PC-9 (cell line): ENCODE measurements at places on chromosomes 16 and 17. TPM values are rescaled to one million over a fixed set of nuclear protein-coding genes. Genes with fewer than 3 reads are reported as not detected.

GRCh38 chr16:86874141-86874540, 295.8 kb downstream of the FOXL1 start:
- H3K36me3 ChIP-seq = no peaks in the 10 kb centered on the region
- no peak for DNase-seq
- H3K4me3 ChIP-seq = no peak overlapping the region
- no peak overlapping the region for H3K27ac ChIP-seq

- H3K4me3 ChIP-seq = peak overlapping the region; percentile 33; the same call in 1 of the 2 replicates
- H3K27ac ChIP-seq = peak overlapping the region; percentile 98
- H3K4me1 ChIP-seq = peaks cover 85% of the 10 kb centered on the region
These were observed 10.1 kb downstream of the KRT39 start for GRCh38 chr17:40956401-40957254.

DNA sequence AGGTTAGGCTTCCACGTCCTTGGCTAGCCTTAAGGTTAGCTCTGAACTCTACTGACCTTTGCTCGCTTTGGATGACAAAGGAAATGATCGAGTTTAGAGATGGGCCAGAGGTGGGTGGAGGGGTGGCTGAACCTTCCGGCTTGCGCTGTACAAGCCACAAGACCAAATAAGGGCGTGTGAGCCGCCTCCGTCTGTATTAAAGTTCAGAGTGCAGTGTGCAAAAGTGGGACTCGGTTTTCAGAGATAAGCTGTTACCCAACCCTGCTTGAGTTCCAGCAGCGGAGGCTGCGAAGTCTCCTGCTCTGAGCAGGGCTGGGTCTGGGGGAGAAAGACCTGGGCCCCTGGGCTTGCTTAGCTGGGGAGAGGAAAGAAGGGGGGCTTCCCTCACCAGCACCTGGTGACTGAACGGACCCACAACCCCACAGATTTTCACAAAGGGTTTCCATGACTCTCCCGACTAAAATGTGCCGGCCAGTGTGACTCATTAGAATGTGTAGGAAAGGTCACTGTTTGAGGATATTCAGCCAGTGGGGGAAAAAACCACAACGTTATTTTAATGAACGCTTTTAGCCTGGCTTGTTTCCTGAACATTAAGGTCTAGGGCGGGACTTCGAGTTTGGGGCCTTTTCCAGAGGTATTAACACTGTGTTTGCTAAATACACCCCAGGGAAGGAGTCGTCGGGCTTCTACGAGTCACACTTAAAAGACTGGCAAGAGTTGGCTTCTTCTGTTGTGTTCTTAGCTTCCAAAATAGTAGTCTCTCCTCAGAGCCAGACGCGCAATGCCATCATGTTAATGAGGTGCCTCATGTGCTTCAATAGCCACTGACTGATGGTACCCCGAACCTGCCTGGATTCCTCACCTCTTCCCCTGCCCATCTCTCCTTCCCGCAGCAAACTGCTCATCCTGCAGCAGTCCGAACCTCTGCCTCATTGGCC, 67.0 kb downstream of the CENPV start:
- no peaks in the 10 kb centered on the region for H3K27me3 ChIP-seq
- H3K36me3 ChIP-seq = no peaks in the 10 kb centered on the region
- H3K4me3 ChIP-seq = peak overlapping the region; percentile 45; the same call in 1 of the 2 replicates
- peak; percentile 94 for DNase-seq
- H3K4me1 ChIP-seq = peaks cover 73% of the 10 kb centered on the region
- peak overlapping the region; percentile 98 for H3K27ac ChIP-seq

- peak; percentile 43 for DNase-seq
- no peak overlapping the region for H3K27ac ChIP-seq
- no peak overlapping the region for H3K4me3 ChIP-seq
- peaks cover 18% of the 10 kb centered on the region for H3K4me1 ChIP-seq
These were observed 6.6 kb downstream of the WFIKKN2 start for GRCh38 chr17:50841949-50842354.

- no peak for DNase-seq
- no peaks in the 10 kb centered on the region for H3K4me1 ChIP-seq
- no peak overlapping the region for H3K27ac ChIP-seq
- H3K4me3 ChIP-seq = no peak overlapping the region
These were observed 589.8 kb upstream of the CDH5 start for GRCh38 chr16:65776639-65777183.

Gene AIPL1
- not detected in 2 replicates for total RNA-seq
